Kidney glomerular epithelial cell (primary cell): ENCODE measurements at places on chromosomes 5 and 9.

- DNase-seq: no peak
Measured at GRCh38 chr5:14783691-14784090, 87.9 kb downstream of the ANKH start.

GRCh38 chr9:125524583-125525355 lies 182.2 kb downstream of the MAPKAP1 start:
- DNase-seq: no peak

- DNase-seq: no peak
Measured at GRCh38 chr9:133026426-133026825, 4.4 kb upstream of the GTF3C5 start.

DNA sequence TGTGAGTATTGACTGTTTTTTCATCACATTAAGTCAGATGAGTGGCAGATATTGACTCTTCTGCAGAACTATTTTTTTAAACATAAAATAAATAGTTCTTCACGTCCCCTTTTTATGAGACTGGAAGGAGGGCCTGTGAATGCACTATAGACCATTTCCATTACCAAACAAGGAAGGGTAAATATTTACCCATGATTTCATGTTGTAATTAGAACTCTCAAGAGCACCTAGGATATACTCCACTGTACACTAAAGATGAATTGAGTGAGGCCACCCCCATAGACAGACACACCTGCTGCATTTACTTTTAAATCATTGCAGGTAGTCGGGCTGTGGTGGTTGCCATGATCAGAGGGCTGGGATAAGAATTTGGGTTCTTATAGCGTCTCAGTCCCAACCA lies 22.6 kb downstream of the SLC36A1 start:
- no peak for DNase-seq

DNA sequence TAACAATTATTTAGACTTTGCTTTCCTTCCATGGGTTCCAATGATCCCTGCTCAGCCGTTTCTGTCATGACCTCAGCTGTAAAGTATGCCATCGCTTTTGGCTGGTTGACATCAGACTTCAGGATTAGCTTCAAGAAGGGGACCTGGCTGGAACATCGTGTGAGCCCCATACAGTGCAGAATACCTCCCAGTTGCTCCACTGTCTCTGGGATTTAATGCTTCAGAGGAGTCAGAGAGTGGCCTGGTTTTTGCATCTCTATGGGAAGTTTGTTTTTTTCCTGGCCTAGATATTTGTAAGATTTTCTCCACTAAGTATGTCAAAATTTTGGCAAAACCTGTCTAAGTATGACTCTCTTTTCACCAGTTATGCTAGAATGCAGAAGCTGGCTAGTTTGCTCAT lies 216.9 kb downstream of the GABBR2 start:
- DNase-seq: peak; percentile 17

GRCh38 chr5:84299959-84300358 lies 84.7 kb downstream of the EDIL3 start:
- DNase-seq: no peak

DNA sequence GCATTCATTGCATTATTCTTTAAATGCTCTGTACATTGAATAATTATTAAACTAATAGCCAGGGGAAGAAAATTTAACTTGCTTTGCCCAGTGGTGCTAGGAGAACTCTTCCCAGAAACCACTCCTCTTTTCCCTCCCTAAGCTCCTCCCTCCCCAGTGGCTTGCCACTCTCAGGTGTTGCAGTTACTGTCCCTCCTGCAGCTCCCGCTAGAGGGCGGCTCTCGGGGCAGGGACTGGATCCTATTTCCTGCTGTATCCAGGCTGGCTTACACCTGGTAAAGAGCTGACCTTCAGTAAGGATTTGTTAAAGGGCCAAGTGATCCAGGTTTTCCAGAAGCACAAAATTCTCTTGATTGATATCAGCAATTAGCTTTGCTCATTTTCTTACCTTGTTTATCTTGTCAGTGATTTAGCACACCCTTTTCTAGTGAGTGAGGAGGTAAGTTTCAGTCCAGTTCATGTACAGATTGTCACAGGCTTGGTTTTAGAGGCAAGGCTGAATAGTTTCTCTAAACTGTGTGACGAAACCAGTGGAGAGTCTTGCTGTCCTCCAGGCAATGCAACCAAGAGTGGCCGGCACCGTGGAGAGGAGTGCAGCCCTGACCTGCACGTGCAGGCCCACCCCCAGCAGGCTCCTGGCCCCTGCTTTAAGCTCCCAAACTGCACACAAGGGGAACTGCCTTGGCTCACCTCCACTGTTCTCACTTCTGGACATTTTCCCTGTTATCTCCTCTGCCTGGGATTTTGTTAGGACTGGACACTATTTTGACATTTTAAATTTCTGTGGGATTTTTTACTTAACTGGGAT lies 423.8 kb downstream of the SPOCK1 start:
- peak; percentile 56 for DNase-seq

DNA sequence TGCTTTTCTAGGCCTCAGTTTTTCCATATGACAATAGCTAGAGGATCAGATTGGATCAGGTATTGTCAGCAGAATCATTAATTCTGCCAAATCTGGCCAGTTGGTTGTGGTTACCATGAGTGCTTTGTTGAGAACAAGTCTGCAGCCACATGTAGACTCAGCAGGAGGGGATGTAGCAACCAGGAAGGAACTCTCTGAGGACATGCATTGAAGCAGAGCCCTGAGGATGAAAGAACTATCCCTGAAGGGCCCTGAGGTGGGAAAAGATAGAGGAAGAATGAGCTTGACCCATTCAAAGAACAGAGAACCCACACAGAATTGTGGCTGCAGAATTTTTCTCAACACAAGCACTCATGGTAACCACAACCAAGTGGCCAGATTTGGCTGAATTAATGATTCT lies 60.1 kb upstream of the AFAP1L1 start:
- no peak for DNase-seq

DNA sequence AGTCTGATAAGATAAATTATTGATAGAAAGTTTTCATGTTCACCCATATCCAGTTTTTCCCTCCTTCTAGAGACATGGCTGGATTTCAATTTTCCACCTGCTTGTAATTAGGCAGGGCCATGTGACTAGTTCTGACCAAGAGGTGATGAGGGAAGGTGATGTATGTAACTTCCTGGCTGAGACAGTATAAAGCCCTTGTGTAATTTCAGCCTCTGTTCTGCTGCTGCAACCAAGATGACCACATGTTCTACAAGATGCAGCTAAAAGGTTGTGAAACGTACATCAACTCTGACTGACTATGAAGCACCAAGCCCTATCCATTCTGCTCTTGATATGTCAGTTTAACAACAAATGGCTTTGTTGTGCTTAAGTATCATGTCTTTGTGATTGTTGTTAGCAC lies 376.5 kb upstream of the DAB2 start:
- no peak for DNase-seq

DNA sequence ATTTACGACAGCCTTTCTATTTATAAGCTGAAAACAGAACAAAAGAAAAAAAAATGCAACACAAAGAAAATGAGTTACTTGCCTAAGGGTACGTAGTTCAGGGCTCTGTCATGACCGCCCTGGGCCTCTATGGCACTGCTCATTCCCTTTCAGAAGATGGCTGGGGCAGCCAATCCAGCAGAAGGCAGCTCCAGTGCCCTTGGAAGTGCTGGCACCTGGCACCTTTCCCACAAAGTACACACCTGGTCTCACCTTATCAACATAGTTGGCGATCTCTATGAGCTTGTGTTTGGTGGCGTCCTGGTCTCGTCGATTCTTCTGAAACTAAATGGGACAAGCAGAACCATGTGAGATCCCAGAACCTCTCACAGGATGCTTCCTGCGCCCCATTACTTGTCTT lies 53.2 kb downstream of the NIPAL4 start:
- no peak for DNase-seq

DNA sequence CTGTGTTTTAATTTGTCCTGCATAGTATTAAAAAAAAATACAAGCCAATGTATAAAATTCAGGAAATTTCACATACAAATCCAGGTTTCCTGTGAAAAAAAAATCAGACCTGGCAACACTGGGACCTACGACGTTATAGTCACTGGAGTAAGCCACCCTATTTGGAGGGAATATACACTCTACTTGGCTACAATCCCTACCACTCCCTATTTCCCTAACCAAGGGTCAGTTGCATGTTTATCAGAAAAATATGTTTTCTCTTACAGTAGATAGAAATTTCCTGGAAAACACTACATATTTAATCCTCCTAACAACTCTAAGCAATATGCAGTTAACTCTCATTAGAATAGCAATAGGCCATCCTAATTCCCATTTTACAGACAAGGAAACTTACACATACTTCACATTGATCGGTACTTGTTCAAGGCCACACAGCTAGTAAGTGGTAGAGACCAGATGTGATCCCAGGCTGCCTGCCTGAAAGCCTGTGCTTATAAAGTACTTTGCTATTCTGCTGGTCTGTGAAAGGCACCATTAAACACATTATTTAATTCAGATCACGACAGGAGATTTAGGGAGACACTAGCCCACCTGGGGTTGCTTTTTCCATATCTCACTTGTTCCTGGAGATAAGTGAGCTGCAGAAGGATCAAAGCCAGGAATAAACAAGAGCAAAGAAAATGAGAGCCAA lies 70.8 kb downstream of the MFAP3 start:
- no peak for DNase-seq

GRCh38 chr9:110555551-110556331 lies 23.8 kb downstream of the SVEP1 start:
- peak; percentile 20 for DNase-seq
